ENCODE measurements at places on chromosomes 2 and 18. TPM values are rescaled to one million over a fixed set of nuclear protein-coding genes. Genes with fewer than 3 reads are reported as not detected.

The FEV gene
- total RNA-seq, result not detected

The CCDC68 gene
- total RNA-seq, result 2.2 TPM

The MATN3 gene
- 4.8 TPM for total RNA-seq

The TGFA gene
- 59.2 TPM for total RNA-seq

The CAPN10 gene
- 16.0 TPM for total RNA-seq

The ITGB6 gene
- total RNA-seq, result 461 TPM

The MORN2 gene
- total RNA-seq, result 9.2 TPM

The REEP1 gene
- total RNA-seq, result under 0.01 TPM

The BMP10 gene
- not detected for total RNA-seq
